ENCODE measurements at places on chromosomes 2 and 18.
A peak's percentile ranks its signal among the peaks of the same experiment; 100 is the strongest.

GRCh38 chr2:110796716-110797301 lies 64.4 kb downstream of the ACOXL start:
- DNase-seq: no peak

DNA sequence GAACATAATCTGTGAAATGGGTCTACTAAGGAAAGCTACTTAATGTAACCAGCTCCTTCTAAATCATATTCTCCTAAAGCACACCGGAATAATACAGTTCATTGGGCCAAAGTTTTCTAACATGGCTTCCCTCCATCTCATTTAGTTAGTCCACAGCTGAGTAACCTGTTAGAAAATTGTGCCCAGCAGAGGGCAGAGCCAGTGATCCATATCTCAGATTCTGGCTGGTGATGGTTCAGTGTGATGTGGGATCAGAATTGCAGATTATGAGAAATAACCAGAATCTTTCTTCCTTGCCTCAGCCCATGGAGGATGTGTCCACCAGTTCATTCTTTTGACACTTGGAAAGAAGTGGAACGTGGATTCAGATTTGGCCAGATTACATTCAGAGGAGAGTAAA lies 9.4 kb upstream of the CTLA4 start:
- DNase-seq: peak; percentile 45

GRCh38 chr2:221449406-221449805 lies 122.7 kb downstream of the EPHA4 start:
- no peak for DNase-seq

DNA sequence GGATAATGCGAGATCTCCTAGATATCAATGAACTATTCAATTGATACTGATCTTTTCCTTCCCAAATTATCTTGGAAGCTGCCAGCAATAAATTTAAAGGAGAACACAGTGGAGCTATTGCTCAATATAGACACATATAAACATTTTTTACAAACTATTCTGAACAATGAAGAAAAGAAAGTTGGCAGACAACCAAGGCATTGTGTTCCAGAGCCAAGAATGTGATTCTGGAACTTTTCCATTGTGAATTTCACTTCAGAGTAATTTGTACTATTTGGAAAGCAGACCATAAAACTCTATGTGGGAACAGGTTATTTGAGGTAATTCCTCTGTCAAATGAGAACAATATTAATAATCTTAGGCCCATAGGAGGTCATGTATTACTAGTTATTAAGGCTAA lies 588.2 kb downstream of the IRS1 start:
- no peak for DNase-seq

DNA sequence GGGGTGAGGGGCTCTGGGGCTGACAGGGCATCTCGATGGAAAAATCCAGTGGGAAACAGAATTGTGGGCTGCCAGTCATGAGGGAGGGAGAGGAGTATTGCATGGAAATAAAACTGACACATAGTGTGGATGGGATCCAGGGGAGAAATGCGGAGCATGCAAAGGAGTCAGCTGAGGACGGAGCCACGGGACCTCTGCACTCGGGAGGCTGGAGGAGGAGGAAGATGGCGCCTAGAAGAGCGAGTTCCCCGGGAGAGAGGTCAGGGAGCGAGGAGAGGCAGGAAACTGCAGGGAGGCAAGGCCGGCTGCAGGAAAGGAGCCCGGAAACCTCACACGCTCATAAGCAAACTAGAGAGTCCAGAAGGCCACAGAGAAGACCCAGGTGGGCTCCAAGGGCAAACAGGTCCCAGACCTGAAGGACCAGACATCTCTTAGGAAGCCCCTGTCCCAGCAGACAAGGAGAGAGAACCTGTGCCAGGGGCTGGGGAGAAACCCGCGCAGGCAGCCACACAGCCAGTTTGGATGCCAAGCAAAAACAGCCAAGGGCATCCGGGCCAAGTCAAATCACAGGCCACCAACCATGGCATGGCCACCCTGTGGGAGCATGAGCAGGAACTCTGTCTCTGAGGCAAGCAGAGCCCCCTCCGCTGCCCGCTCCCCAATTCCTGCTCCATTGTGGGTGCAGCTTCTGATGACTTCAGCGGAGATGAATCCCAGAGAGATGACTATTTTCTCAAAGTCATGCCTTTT lies 218.8 kb upstream of the ID2 start:
- no peak for DNase-seq

GRCh38 chr2:96344011-96344410 lies 8.4 kb downstream of the NCAPH start:
- peak; percentile 70 for DNase-seq

DNA sequence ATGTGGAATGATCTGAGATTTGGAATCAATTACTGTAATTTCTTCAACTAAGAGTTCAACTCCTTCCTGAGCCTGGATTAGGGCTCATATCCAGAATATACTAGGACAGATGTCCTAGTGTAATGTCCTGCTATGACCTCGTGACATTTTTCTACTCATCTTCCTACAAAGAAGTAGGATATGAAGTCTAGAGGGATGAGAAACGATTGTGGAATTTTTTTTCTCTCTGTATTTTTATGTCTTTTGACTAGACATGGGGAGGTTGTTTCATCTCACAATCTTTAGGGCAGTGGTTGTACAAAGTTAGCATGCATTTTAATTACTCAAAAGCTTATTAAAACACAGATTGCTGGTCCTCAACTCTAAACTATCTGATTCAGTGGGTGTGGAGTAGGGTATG lies 203.0 kb downstream of the PARD3B start:
- no peak for DNase-seq

- DNase-seq: peak; percentile 38
These were observed 3.3 kb upstream of the ACTR3 start for GRCh38 chr2:113886479-113887008.

DNA sequence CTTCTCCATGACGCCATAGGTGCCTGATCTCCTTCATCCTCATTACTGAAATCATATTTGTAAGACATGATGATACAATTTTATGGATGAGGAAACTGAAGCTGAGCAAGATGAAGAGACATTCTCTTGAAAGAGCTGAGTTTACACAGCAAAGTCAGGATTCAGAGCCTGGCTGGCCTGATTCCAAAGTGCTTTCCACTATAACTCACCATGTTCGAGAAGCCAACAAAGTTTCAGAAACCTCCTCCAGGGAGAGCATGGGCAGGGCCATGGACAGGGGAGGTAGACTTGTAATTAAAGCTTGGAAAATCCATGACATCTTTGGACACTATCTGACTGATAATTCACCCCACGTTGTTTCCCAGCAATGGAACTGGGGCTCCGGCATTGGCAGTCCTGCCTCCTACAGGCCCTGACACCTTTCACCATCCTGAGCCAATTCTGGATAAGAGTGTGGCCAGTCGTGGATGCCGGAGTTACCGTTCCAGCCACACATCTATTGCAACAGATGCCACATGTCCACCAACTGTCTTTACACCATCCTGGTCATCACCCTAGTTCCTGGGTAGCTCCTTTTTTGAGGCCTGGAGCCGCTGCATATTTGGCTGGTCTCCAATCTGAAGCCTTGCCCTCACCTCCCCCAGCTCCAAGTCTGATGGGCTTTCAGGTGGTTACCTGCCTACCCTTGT lies 85.0 kb upstream of the PPP1CB start:
- DNase-seq: no peak

GRCh38 chr2:24439280-24439970 lies 51.6 kb upstream of the NCOA1 start:
- DNase-seq: no peak

GRCh38 chr2:191758518-191759507 lies 80.9 kb downstream of the NABP1 start:
- peak; percentile 59 for DNase-seq

GRCh38 chr18:13262839-13263691 lies 44.5 kb downstream of the LDLRAD4 start:
- DNase-seq: no peak

DNA sequence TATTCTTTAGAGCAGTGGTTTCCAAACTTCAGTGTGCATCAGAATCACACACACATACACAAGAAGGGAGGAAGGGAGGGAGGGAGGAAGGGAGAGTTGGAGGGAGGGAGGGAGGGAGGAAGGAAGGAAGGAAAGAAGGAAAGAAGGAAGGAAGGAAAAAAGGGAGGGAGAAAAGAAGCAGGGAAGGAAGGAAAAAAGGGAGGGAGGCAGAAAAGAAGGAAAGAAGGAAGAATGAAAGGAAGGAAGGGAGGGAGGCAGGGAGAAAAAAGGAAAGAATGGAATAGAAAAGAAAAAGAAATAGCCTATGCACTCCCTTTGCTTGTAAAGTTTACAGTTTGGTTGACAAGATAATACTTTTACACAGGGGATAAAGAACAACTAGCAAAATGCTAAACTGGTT lies 96.3 kb upstream of the BCL11A start:
- DNase-seq: no peak

DNA sequence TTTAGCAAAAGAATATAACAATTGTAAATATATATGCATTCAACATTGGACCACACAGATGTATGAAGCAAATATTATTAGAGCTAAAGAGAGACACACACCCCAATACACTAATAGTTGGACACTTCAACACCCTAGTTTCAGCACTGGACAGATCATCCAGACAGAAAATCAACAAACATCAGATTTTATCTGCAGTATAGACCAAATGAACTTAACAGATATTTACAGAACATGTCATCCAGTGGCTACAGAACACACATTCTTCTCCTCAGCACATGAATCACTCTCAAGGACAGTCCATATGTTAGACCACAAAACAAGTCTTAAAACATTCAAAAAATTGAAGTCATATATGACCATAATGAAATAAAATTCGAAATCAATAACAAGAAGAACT lies 22.1 kb upstream of the EVA1A start:
- no peak for DNase-seq
